ENCODE measurements at places on chromosomes 1 and 21.

DNA sequence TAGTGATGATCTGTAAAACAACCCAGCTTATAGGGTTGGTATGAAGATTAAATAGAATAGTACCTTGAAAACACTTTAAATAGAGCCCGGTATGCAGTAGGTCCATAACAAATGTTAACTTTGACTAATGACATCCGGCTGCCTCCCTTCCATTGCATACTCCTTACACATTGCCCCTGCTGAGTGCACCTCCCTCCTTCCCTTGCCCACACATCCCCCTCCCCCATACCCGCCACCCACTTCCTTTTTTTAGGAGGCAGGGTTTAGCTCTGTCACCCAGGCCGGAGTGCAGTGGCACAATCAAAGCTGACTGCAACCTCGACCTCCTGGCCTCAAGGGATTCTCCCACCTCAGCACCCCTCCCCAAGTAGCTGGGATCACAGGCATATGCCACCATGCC is 24.4 kb upstream of the ZC3H12A start:
- no peak for DNase-seq

- no peak for DNase-seq
These were observed 26.3 kb upstream of the CSF1 start for GRCh38 chr1:109884242-109884891.

DNA sequence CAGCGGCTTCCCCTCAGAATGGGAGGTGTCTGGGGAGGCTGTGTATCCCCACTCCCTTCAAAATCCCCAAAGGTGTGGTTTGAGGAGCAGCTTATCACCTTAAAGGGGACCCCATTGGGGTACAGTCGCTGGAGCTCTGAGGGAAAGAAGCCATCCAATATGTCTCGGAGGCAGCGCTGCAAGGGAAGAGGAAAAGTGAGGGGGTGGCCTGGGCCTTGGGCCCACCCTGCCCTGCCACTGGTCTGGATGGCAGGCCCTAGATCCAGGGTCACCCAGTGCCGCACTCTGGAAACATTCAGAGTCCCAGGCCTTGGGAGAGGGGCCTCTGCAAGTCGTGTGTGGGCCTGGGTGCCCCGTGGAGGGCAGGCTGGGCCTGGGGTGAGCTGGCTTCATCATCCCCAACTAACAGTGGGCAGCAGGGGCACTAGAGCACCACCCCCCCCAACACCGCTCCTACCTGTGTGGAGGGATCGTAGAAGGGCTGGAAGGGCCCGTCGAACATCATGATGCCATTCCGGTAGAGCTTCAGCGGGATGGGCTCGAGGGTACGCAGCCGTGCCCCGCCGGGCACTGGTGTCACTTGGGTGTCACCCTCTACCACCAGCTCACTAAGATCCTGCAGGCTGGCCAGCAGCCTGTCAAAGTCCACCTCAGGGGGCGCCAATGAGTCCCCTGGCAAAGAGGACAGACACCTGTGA is 5.6 kb downstream of the SH3BGRL3 start:
- no peak for DNase-seq

DNA sequence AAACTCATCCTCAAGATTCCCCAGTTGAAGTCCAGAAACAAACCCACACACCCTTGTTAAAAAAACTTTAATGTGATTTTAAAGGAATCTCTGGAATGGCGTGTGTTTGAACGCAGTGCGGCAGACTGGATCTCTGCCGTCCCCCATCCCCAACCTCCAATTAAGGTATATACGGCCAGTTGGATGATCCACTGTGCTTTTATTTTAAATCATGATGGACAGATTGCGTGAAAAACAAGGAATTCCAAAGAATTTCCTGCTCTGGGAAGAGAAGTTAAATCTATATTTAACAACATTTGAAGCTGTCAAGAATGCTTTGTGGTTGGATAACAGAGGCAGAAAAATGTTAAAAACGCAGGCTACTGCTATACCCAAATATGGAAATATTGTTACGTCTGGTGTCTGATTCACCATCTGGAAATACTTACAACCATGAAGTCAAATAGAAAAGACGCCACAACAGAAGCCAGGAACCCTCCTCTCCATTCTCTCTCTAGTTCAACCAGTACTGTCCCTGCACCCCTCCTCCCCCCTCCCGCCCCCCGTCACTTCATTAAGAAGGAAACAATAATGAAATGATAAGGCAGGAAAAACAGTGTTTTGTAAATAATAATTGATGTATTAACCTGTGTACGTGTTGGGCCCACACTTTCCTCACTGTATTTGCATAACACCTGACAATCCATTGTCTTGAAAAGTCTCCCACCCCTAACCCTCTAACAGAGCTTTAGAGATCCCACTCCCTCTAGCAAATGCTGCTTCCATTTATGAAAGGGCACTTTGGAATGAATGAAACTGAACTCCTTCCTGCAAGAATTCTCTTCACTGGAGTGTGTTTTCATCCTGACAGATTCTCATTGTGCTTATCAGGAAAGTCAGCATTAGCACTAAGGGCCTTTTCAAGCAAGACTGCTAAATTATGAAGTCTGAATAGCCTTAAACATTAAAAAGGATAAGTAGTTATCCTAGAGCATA is 2.0 kb upstream of the CCN1 start:
- peak; percentile 94 for DNase-seq

DNA sequence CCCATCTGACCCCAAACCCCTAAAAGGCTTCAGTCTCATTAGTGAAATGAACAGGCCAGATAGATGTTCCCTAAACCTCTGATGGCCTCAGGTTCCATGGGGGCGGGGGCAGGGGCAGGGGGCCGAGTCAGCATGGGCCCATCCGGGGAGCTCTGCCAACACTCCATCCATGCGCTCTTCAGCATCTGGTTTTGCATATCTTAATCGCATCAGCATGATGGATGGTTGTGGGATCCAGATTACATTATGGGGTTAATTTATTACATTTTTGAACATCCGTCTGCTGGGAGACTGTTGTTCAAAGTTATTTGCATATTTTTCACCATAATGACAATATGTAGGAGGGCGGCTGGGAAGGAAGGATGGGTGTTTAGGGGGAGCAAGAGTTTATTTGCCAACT is 3.1 kb upstream of the MAD2L2 start:
- no peak for DNase-seq

- DNase-seq = no peak
These were observed 8.0 kb upstream of the CLDN19 start for GRCh38 chr1:42748021-42748420.

DNA sequence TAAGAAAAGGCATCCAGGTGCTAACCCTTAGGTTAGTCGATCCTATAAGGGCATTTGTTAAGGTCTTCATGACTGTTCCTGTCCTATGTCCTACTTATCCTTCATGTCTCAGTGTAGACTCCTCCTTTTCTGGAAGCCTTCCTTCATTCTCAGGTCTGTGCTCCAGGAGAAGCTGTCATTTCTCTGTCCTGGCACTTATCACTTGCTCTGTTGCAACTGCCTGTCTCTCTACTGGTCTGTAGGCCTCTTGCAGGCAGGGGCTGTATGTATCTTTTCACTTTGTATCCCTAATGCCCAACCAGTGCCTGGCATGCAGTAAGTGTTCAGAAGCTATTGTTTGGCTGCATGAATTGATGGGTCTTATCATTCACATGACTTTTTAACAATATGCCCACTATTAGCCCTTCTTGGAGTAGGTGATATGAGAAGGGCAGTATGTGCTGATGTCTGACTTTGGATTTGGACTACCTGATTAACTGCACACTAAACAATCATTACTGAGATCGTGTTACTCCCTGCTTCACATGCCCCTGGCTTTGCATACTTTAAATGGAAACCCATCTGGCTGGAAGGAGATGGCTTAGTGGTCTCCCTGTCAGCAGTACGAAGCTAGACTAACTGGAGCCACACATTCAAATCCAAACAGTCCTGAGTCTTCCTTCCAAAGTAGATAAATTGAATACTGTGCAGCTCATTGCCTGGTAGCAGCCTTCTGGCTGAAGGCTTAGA is 88.8 kb downstream of the RGL1 start:
- no peak for DNase-seq

DNA sequence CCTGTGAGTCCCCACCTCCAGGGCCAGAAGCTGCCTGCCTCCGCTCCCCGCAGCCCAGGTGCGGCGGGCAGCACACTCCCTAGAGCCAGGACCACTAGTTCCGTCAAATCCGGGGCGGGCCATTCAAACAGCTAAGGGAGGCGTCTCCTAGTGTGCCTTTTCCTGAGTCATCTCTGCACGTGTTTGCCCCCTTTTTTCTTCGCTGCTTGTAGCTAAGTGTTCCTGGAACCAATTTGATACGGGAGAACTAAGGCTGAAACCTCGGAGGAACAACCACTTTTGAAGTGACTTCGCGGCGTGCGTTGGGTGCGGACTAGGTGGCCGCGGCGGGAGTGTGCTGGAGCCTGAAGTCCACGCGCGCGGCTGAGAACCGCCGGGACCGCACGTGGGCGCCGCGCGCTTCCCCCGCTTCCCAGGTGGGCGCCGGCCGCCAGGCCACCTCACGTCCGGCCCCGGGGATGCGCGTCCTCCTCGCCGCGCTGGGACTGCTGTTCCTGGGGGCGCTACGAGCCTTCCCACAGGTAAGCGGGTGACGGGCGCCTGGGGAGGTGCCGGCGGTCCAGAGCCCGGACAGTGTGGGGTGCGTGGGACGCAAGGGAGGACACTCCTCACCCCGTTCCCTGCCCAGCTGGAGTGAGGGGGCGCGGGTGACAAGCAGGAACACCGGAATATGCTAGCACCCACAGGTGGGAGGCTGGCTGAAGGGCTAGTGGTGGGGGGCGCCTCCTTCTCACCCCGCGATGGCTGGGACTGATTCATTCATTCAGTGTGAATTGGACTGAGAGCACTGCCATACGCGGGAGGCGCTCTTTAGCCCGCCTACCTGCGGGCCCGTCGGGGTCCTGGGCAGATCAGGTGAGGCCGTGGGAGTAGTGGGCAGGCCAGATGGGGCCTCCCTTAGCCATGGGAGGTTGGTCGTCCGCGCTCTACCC is at the start of gene TNFRSF8:
Gene TNFRSF8 (plus strand): TSS at position 163 of the 932 bp plus-strand sequence. CDS start 296 bp downstream, at position 459.
- DNase-seq = no peak

GRCh38 chr1:228043281-228043848 is 36.6 kb downstream of the WNT3A start:
- DNase-seq = peak; percentile 61

DNA sequence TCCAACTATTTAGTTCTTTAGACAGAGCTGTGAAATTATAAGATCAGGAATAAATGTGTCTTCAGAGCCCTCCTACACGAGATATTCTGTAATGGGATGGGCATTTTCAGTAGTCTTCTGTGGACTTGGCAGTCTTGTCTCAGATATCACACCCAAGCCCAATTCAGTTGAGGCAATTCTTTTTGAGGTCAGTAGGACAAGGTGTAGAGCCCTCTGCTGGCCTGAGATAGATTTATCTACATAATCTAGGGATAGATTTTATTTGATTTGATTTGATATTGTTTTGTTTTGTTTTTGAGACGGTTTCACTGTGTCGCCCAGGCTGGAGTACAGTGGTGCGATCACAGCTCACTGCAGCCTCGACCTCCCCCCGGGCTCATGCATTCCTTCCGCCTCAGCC is 77.5 kb downstream of the FMN2 start:
- DNase-seq = peak; percentile 28

DNA sequence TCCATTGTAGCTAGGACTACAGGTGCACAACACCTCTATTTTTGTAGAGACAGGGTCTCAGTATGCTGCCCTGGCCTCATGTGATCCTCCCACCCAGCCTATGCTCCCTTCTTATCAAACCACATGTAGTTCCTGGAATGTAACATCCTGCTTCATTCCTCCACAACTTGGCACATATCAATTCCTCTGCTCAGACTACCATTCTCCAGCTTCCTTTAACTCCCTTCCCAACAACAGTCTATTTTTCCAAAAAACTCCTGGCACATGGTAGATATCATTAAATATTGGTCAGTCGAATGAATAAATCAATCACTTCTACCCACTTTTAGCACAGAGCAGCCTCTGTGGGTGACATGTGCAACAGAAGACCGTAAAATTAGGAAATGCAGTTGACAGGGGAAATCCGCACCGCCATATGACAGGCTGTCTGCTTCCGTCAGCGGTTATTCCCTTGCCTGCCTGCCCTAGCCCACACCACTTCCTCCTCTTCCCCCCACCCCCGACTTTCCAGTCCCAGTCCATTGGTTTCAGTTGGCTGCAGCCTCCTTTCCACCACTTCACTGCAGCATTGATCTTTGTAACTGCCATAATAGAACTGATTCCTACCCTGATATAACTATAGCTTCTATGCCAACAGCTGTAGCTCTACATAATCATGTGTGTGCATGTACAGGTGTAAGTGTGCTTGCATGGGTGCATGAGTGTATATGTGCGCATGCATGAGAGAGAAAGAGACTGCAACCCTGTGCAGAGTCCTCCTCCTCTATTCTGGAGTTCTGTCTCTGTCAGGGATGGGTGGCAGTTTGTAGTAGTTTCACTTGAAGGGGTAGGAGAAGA is 6.8 kb upstream of the AKR1A1 start:
- DNase-seq = no peak

DNA sequence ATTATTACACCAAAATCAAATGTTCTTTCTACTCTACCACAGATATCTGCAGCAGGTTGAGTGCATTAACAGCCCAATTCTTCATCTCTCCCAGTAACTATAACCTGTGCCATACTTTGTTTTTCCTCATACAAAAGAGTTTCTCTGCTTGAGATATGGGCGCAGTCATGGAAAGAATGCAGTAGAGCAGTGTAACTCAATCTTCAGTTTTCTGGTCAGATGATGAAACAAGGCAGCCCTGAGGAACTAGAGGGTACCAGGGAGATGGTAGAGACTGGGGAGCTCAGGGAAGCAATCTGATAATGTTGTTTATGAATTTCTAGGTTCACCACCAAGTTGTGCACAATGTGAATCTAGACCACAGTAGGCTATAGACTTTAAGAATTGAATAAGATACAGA is 39.6 kb downstream of the ASPM start:
- no peak for DNase-seq

- no peak for DNase-seq
These were observed 195.5 kb downstream of the ADSS2 start for GRCh38 chr1:244256086-244256676.

- DNase-seq = peak; percentile 68
These were observed 9.9 kb upstream of the ZBTB17 start for GRCh38 chr1:15985611-15986297.

DNA sequence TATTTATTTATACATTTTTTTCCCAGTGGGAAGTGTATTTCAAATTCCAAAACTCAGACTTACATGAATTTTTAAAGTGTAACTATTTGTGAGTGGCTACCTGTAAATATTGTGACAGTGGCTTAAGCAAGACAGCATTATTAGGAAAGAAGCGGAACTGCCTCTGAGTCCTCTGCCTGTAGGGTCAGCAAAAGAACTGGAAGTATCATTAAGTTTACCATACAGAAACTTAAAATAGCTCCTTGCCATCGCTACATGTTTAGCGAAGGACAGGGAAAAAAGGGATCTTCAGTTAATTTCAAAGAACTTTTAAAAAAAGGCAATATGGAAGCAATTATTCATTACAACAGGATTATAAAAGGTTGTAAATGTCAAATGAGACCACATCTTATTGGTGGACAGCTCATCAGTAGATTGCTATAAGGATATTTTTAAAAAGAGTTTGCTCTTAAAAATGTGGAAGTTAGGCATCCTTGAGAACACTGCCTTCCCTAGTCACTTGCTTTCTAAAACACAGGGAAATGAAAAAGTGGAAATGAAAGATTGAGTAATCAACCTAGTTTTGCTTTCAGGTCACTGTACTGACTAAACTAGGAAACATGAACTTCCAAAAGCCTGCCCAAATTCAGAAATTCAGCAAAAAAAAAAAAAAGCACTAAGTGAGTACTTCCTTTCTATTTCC is 39.2 kb downstream of the NSL1 start:
- DNase-seq = no peak
